HT-29 (cell line): ENCODE measurements at places on chromosomes 13 and 19.

DNA sequence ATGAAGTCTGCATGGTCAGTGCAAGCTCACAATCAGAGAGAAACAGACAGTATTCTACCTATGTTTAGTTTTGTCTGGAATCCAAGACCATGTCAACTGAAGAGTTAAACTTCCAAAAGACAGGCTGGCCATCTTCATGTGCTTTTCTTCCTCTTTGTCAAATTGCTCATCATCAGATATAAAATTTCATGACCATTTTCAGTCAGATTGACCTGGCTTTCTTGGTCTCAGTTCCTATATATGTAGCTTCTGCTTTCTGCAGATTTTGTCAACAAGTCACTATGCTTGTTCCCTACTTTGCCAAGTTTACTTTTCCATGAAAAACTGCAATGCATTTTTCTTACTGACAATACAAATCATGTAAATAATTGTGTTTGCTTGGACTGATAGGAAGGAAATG, 13.9 kb downstream of the SLC46A3 start:
- no peak for DNase-seq

DNA sequence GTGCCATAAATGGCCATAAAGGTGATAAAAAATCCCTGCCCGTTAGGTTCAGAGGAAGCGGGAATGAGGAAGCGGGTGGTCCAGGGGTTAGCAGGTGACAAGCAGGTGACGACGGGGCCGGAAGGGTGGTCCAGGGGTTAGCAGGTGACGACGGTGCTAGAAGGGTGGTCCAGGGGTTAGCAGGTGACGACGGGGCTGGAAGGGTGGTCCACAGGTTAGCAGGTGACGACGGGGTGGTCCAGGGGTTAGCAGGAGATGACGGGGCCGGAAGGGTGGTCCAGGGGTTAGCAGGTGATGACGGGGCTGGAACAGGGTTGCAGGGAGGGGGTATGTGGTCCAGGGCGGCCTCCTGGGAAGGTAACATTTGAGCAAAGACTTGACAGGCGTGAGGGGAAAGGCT, 6.3 kb downstream of the PRSS57 start:
- no peak for DNase-seq

DNA sequence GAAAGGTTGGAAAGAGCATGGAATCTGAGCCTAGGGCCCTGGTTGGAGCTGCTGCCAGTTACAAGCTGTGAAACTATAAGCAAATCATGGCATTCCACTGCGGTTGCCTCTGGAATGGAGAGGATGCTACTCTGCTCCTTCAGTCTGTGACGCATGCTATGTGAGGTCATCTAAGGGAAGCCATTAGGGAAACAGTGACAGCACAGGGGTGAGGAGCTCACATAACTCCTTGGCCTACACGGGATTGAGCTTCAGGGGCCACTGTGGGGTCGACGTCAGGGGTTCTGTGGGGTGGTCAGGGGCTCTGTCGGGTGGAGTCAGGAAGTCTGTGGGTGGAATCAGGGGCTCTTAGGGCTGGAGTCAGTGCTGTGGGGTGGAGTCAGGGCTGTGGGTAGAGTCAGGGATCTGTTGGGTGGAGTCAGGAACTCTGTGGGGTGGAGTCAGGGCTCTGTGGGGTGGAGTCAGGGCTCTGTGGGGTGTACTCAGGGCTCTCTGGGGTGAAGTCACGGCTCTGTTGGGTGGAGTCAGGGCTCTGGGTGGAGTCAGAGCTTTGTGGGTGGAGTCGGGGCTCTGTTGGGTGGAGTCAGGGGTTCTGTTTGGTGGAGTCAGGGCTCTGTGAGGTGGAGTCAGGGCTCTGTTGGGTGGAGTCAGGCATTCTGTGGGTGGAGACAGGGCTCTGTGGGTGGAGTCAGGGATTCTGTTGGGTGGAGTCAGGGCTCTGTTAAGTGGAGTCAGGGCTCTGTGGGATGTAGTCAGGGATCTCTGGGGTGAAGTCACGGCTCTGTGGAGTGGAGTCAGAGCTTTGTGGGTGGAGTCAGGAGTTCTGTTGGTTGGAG, 35.8 kb upstream of the MEDAG start:
- DNase-seq = peak; percentile 100

GRCh38 chr19:1451916-1452801, 2.2 kb downstream of the APC2 start:
- no peak for DNase-seq

GRCh38 chr13:92549276-92549675, 677.3 kb upstream of the GPC6 start:
- DNase-seq = no peak
